Nasal cavity respiratory epithelium epithelial cell of viscerocranial mucosa (primary cell): ENCODE measurements at places on chromosomes 4 and X. TPM values are rescaled to one million over a fixed set of nuclear protein-coding genes. Genes with fewer than 3 reads are reported as not detected.

Gene PRDM5
- 4.8 and 15.0 TPM in 2 replicates for total RNA-seq

Gene DRD5
- 0.14 TPM in 1 of 2 replicates, not detected in the other for total RNA-seq

Gene RAB33A
- total RNA-seq = under 0.01 TPM in 1 of 2 replicates, not detected in the other

Gene TSPAN5
- 20.5 and 24.0 TPM in 2 replicates for total RNA-seq

Gene TXLNG
- total RNA-seq = 14.4 and 26.6 TPM in 2 replicates

Gene TCEAL7
- 0.34 and 0.50 TPM in 2 replicates for total RNA-seq

Gene ABCD1
- 1.0 and 4.3 TPM in 2 replicates for total RNA-seq

Gene HSFX4
- not detected in 2 replicates for total RNA-seq

Gene LDB2
- not detected in 2 replicates for total RNA-seq

Gene CENPE
- total RNA-seq = 0.85 and 1.0 TPM in 2 replicates
